T-helper 2 cell treated with Interferon-gamma antibody and Interleukin-4, amounts not matched to agents 5 μg/mL and 100 μg/mL, for 36 hours (primary cell): ENCODE measurements at places on chromosomes 3 and 15.

DNA sequence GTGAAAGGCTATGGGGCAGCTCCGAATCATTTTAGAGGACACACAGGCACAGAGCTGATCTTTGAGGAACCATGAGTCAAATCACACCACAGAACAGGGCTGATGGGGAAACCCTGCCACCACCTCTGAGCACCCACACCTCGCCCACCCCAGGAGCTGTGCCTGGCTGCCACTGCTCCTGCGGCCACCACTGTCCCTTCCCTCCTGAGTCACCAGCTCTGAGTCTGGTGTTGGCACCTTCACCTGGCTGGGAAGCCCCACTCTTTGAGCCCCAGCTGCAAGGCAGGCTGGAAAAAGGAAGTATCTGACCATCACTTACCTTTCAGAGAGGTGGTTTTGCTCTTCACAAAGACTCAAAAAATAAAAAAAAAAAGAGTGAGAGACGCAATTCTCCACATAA lies 63.6 kb upstream of the MEF2A start:
- peak overlapping the region; percentile 44 for H3K27ac ChIP-seq
- H3K4me1 ChIP-seq, result peaks cover 30% of the 10 kb centered on the region
- no peak overlapping the region for H3K4me3 ChIP-seq
- H3K27me3 ChIP-seq, result no peaks in the 10 kb centered on the region
- peak; percentile 73 for DNase-seq

- H3K27me3 ChIP-seq, result peaks cover 74% of the 10 kb centered on the region
- no peaks in the 10 kb centered on the region for H3K36me3 ChIP-seq
- no peak for DNase-seq
- H3K4me3 ChIP-seq, result no peak overlapping the region
- H3K4me1 ChIP-seq, result peaks cover 28% of the 10 kb centered on the region
- no peak overlapping the region for H3K27ac ChIP-seq
These were observed 150.5 kb upstream of the THBS1 start for GRCh38 chr15:39430389-39430788.

DNA sequence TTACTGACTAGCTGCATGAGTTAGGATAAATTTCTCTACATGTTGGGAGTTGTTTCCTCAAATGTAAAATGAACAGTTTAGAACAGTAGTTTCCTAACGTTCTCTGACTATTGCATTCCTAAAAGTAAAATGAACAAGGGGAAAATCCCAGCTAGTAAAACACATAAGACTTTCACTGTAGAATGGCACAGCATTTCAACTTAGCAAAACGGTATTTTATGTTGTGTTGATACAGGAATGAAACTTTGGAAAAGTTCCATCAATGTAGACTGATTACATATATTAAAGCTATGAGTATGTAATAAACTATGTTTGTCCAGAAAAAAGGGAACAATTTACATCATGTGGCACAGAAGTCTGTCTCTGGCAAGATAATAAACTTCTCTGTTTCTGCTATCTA lies 297.4 kb upstream of the EPHA3 start:
- H3K36me3 ChIP-seq, result no peaks in the 10 kb centered on the region
- no peak overlapping the region for H3K27ac ChIP-seq
- no peak for DNase-seq
- no peak overlapping the region for H3K4me3 ChIP-seq
- H3K27me3 ChIP-seq, result no peaks in the 10 kb centered on the region
- no peaks in the 10 kb centered on the region for H3K4me1 ChIP-seq

DNA sequence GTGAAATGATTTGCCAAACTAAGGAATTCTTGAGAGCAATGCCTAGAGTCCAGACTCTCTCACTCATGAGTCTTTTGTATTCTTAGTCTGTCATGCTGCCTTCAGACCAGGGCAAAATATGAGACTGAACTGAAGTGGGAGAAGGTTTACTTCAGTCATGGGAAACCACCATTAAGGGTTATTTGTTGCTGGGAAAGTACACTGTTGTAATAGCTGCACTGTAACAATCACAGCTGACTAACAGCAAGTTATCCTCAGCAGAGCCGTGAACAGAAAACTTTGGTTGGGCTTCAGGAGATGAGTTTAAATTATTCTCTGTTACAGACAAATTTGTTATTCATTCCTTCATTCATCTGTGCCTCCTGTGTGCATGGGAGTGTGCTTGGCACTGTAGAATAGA lies 258.5 kb downstream of the ROBO2 start:
- H3K4me3 ChIP-seq, result no peak overlapping the region
- H3K4me1 ChIP-seq, result no peaks in the 10 kb centered on the region
- no peak overlapping the region for H3K27ac ChIP-seq
- H3K36me3 ChIP-seq, result no peaks in the 10 kb centered on the region

- H3K27me3 ChIP-seq, result no peaks in the 10 kb centered on the region
- H3K4me1 ChIP-seq, result no peaks in the 10 kb centered on the region
- H3K4me3 ChIP-seq, result no peak overlapping the region
- H3K27ac ChIP-seq, result no peak overlapping the region
These were observed 74.7 kb downstream of the ZBBX start for GRCh38 chr3:167305340-167305890.

GRCh38 chr3:165816209-165816608 lies 21.0 kb downstream of the BCHE start:
- no peaks in the 10 kb centered on the region for H3K36me3 ChIP-seq
- no peaks in the 10 kb centered on the region for H3K4me1 ChIP-seq
- DNase-seq, result no peak
- H3K27me3 ChIP-seq, result no peaks in the 10 kb centered on the region
- no peak overlapping the region for H3K4me3 ChIP-seq
- H3K27ac ChIP-seq, result no peak overlapping the region

DNA sequence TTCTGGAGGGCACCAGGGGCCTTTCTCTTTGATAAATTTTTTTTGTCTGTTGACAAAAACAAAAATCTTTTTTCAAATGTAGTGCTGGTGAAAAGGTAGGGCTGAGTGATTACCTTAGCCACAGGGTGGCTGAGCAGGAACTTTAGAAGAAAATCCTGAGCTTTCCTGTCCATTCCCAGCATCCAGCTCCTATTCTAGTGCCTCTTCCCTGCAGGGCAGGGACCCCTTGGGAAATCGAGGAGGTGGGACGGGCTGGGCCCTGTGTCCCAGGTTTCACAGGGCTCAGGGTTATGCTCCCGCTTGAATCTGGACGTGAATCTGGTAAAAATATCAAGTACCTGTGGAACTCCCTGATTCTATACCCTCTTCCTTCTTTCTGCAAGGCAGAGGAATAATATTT lies 31.7 kb downstream of the EDEM1 start:
- H3K4me3 ChIP-seq, result no peak overlapping the region
- no peak for DNase-seq
- H3K27me3 ChIP-seq, result no peaks in the 10 kb centered on the region

DNA sequence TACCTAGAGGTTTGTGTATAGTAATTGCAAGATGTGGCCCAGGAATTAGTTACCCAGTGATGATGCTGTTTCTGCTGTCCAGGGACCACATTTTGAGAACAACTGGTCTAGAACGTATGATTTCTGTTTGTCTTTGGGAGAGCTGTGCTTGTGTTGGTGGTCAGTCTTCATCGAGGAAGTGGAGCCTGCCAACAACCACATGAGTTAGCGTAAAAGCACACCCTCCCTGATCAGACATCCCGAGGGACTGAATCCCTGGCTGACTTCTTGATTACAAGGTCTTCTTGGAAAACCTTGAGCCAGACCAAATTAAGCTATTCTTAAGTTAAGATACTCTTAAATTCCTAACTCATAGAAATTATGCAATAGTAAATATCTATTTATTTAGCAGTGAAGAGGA lies 81.7 kb upstream of the ZPLD1 start:
- no peak for DNase-seq
- no peak overlapping the region for H3K4me3 ChIP-seq
- peaks cover 2% of the 10 kb centered on the region for H3K27me3 ChIP-seq
- H3K36me3 ChIP-seq, result no peaks in the 10 kb centered on the region

GRCh38 chr3:102478160-102478559 lies 43.3 kb downstream of the ZPLD1 start:
- H3K27me3 ChIP-seq, result no peaks in the 10 kb centered on the region
- no peaks in the 10 kb centered on the region for H3K36me3 ChIP-seq

- H3K4me3 ChIP-seq, result no peak overlapping the region
- H3K27ac ChIP-seq, result no peak overlapping the region
- peaks cover 10% of the 10 kb centered on the region for H3K4me1 ChIP-seq
- DNase-seq, result no peak
- H3K27me3 ChIP-seq, result no peaks in the 10 kb centered on the region
These were observed 23.5 kb upstream of the JMJD7 start for GRCh38 chr15:41804361-41804760.

GRCh38 chr3:143063018-143063417 lies 56.6 kb upstream of the CHST2 start:
- no peaks in the 10 kb centered on the region for H3K27me3 ChIP-seq
- H3K27ac ChIP-seq, result no peak overlapping the region
- DNase-seq, result no peak
- H3K4me1 ChIP-seq, result peaks cover 19% of the 10 kb centered on the region

DNA sequence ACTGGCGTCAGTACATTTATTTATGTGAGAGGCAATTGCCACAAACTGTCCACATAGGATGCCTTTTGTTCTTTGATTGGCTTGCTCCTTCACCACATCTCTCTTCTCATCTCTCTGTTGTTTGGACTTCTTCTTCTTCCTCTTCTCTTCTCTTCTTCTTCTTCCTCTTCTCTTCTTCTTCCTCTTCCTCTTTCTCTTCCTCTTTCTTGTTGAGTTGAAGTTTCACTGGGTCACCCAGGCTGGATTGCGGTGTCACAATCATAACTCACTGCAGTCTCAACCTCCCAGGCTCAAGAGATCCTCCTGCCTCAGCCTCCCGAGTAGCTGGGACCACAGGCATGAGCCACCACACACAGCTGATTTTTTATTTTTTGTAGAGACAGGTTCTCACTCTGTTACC lies 67.7 kb upstream of the GSK3B start:
- no peak overlapping the region for H3K4me3 ChIP-seq
- no peaks in the 10 kb centered on the region for H3K4me1 ChIP-seq

GRCh38 chr3:112327371-112327951 lies 5.5 kb upstream of the CD200 start:
- peaks cover 5% of the 10 kb centered on the region for H3K27me3 ChIP-seq
- DNase-seq, result peak; percentile 28
- no peaks in the 10 kb centered on the region for H3K36me3 ChIP-seq
- H3K4me3 ChIP-seq, result no peak overlapping the region

- no peak for DNase-seq
- H3K27me3 ChIP-seq, result no peaks in the 10 kb centered on the region
- no peak overlapping the region for H3K4me3 ChIP-seq
- H3K4me1 ChIP-seq, result no peaks in the 10 kb centered on the region
- no peak overlapping the region for H3K27ac ChIP-seq
These were observed 19.5 kb downstream of the SENP2 start for GRCh38 chr3:185605566-185605965.

DNA sequence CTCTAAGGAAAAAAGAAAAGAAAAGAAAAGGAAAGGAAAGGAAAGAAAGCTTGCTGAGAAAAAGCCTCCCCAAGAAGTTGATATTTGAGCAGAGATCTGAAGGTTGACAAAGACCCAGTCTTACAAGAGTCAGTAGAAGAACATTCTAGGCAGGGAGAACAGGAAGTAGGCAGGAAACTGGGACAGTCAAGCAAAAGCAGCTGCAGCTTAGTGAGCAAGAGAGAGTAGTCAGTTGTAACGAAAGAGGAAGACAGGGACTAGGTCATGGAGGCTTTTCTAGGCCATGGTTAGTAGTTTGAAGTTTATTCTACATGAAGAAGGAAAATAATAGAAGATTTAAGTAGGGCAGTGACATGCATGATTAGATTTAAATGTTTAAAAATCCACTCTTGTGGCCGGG lies 31.8 kb upstream of the KLHL6 start:
- peak overlapping the region; percentile 85 for H3K27ac ChIP-seq
- H3K4me3 ChIP-seq, result peak overlapping the region; percentile 31
- DNase-seq, result no peak
- H3K4me1 ChIP-seq, result peaks cover 37% of the 10 kb centered on the region

- peaks cover 6% of the 10 kb centered on the region for H3K27me3 ChIP-seq
- no peaks in the 10 kb centered on the region for H3K4me1 ChIP-seq
- H3K27ac ChIP-seq, result no peak overlapping the region
These were observed 77.0 kb downstream of the TMEM108 start for GRCh38 chr3:133115176-133115575.

- H3K4me3 ChIP-seq, result peak overlapping the region; percentile 75
- H3K36me3 ChIP-seq, result no peaks in the 10 kb centered on the region
- H3K4me1 ChIP-seq, result peaks cover 18% of the 10 kb centered on the region
- DNase-seq, result peak; percentile 64
- peaks cover 30% of the 10 kb centered on the region for H3K27me3 ChIP-seq
- no peak overlapping the region for H3K27ac ChIP-seq
These were observed 50.9 kb downstream of the MYL3 start for GRCh38 chr3:46812237-46812791.

DNA sequence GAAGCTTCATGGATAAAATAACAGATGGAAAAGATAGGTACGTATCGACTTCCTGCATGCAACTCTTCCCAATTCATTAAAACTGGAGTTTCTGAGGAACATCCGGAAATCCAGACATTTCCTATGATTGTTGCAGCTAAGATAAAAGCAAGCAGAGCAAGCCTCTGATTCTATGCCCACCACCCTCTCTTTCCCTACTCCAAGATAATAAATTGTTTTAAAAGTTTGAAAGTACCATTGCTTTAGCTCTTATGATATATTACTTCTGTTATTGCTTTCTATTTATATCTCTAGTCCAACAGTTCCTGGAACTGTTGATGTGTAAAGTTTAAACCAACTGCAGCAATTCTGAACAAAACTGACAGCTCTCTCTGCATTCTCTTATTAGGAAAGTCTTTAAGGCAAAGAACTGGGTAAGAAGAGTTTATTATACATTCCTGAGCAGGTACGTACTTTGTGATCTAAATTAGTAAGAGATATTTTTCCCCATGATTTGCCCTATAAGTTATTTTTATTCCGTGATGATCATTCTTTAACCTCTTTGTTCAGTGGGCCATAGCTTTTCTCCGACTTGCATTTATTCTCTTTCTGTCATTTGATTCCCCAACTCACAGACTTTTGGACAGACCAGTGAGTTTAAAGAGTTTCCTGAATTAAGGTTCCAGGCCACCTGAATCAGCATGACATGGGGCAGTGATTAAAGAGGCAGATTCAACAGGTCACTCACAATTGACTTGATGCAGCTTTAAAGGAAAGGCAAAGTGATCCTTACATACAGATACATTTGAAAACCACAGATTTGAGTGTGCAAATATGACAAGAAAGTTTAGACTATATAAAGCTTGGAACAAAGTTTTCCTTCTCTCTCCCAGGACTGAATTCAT lies 94.2 kb upstream of the THRB start:
- no peaks in the 10 kb centered on the region for H3K36me3 ChIP-seq
- H3K27me3 ChIP-seq, result no peaks in the 10 kb centered on the region
- no peak overlapping the region for H3K4me3 ChIP-seq
- H3K4me1 ChIP-seq, result no peaks in the 10 kb centered on the region
- H3K27ac ChIP-seq, result no peak overlapping the region

GRCh38 chr3:21785765-21786437 lies 34.9 kb upstream of the ZNF385D start:
- no peak overlapping the region for H3K27ac ChIP-seq
- H3K4me1 ChIP-seq, result no peaks in the 10 kb centered on the region
- no peak overlapping the region for H3K4me3 ChIP-seq
- no peaks in the 10 kb centered on the region for H3K36me3 ChIP-seq
- no peak for DNase-seq
- no peaks in the 10 kb centered on the region for H3K27me3 ChIP-seq

GRCh38 chr15:95247071-95247984 lies 1016.0 kb downstream of the MCTP2 start:
- no peaks in the 10 kb centered on the region for H3K27me3 ChIP-seq
- H3K4me3 ChIP-seq, result no peak overlapping the region
- no peak overlapping the region for H3K27ac ChIP-seq
- DNase-seq, result no peak
